ENCODE measurements at places on chromosomes 3 and 15.

DNA sequence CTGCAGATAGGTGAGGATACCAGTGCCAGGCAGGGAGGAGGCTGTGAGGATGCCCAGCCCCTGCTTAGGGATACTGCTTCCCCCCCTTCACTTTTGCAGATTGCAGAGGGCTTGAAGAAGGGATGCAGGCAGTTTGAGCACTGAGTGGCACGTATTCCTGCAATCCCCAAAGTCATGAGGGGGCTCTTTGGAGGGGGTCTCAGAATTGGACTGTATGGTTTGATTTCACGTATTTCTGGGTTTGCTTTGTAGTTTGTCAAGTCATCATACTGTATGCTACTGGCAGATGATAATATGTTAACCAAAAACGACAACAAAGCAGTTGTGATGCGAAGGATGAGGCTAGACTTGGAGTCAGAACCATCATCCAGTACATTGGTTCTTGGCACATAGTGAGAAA, 28.1 kb downstream of the CHST14 start:
- DNase-seq, result no peak

DNA sequence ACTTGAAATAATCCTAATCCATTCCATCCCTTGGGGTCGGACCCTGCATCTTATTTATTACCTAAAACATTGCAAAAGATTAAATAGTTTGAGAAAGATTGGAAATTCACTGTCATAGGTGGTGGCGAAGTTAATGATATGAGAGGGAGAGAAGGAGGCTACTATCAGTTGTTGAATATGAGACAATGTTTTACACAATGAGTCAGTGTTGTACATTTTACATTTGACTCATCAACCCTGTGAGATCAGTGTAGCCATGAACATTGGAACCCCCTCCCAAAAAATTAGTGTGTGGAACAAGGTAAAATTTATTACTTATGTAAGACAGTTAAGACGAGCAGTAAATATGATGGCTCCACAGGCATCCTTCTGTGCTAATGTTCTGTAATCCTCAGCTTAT, 384.3 kb downstream of the MCTP2 start:
- DNase-seq, result no peak

DNA sequence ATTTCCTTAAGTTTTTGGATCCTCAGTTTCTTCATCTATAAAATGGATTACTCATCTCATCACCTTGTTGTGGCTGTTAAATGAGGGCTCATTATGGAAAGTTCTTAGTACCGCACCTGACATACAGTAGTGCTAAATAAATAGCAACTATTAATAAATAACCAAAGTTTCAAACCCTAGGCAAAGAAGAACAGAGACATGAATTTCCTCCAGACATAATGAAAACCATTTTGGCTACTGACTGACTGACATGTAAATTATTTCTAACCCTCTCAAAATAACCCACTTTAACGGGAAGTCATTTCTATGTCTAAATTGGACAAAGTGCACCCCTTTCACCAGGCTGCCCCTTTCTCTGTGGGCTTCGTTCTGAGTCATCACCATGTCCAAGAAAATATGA, 17.4 kb upstream of the KLHL6 start:
- no peak for DNase-seq

- DNase-seq, result no peak
Measured at GRCh38 chr15:42621996-42622925, 46.9 kb downstream of the STARD9 start.

- no peak for DNase-seq
Measured at GRCh38 chr3:174777813-174778212, 81.3 kb upstream of the NAALADL2 start.

DNA sequence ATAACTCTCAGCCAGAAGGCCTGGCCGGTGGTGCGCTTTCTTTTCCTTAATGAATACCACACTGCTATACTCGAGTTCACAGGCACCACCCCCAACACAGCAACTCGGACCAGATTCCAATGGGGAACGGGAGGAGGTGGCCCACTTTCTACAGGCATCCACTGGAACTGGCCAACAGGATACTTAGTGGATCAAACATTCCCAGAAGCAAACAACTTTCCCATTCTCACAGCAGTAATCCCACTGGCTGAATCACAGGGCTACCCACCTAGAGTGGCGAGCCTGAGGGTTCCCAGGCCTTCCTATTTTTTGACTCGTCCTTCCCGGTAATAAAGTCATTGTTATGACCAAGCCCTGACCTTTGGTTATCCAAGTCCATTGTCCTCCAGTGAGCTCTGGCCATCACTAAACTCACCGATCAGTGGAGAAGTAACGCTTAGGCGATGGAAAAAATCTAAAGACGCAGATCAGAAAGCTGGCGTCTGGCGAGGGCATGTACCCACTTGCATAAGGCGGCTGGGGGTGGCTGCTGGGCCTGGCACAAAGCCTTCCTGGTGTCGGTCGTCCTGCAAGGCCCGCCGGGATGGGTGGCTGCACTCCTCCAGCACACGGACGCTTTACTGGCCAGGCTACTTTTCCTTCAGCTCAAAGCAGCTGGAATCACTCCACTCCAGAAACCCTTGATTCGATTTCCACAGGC, 1.2 kb downstream of the EOGT start:
- DNase-seq, result no peak

DNA sequence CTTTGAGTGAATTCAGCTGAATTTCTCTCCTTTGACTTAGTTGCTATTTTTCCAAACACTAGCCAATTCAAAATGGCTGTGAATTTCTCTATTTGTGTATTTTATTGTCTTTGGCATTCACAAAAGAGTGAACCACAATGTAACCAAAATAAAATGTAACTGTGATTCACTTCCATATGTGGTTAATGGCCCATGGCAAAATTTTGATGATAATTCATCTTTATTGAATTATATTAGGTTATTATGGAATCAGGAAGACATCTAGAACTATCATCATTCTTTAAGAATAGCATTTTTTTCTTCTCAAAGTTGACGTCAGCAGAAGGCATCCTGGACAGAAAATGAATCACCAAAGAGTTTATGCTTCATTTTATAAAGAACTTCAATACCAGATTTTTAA, 705.3 kb upstream of the NAALADL2 start:
- DNase-seq, result no peak

- DNase-seq, result no peak
Measured at GRCh38 chr15:88147760-88148159, 108.8 kb downstream of the NTRK3 start.
